ENCODE measurements at places on chromosomes 7 and 10.

DNA sequence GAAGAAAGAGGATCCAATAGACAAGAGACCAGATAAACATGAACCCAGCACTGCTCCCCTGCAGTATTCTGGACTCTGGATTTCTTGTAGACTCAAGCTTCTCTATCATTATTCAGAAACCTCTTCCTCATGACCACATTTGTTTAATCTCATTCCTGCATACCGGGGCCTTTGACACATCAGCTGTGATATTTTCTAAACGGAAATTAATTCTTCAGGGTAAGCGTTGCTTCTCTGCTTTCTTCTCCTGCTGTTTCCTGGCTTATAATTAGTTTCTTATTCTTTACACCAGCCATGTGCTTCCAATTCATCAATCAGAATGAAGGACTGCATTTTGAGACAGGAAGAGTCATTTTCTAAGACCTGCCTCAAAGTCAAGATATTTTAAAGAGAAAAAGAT lies 54.2 kb upstream of the TARP start:
- no peak for DNase-seq

GRCh38 chr7:83947260-83947659 lies 247.3 kb downstream of the SEMA3A start:
- DNase-seq = no peak

DNA sequence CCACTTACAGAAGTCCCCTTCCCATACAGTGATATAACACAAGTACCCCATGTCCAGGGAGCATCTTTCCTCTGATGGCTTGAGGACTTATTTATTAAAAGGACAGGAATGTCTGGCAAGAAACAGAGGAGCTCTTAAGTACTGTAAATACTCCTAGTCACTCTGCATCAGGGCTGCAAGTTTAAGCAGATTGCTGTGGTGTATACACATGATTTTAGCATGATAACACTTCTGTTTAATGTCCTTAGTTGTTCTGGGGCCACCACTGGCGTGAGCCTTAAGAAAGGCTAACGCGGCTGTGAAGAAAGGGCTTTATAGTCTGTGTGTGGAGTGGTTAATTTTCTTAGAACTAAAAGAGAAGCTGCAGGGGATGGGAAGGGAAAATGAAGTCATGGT lies 65.7 kb downstream of the GBF1 start:
- DNase-seq = no peak

GRCh38 chr10:26946102-26946811 lies 85.5 kb upstream of the ABI1 start:
- DNase-seq = no peak

DNA sequence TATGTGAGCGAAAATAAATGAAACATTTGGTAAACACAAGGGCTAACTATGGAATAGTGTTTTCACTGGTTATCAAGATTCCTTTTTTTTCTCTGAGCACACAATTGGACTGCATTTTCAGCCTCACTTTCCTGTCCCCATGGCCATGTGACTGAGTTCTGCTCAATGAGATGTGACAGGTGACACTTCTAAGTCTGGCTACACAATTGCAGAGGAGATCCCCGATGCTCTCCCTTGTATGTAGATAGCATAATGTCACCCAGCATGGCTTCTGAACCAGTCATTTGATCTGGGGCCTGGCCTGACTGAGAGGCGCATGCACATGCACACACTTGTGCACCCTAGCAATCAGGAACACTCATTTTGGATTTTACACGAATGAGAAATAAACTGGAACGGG lies 581.8 kb downstream of the GRID1 start:
- no peak for DNase-seq
